ENCODE measurements at places on chromosomes 1 and 21. TPM values are rescaled to one million over a fixed set of nuclear protein-coding genes. Genes with fewer than 3 reads are reported as not detected.

Gene SMPDL3B
- not detected for total RNA-seq

Gene KIF26B
- total RNA-seq = 71.3 TPM

Gene PRRC2C
- 45.4 TPM for total RNA-seq

Gene TMEM125
- total RNA-seq = not detected

Gene KLHDC9
- total RNA-seq = 1.5 TPM

Gene SELL
- total RNA-seq = not detected

Gene DEDD
- total RNA-seq = 18.1 TPM

Gene CDC73
- 27.6 TPM for total RNA-seq

Gene ZFP69B
- 8.2 TPM for total RNA-seq

Gene GBP1
- 25.9 TPM for total RNA-seq

Gene MATN1
- under 0.01 TPM for total RNA-seq

Gene CLCN6
- total RNA-seq = 16.0 TPM

Gene TCEANC2
- total RNA-seq = 3.0 TPM

Data from smooth muscle cell of the umbilical artery (primary cell).